ENCODE measurements at places on chromosomes 11 and 22.

DNA sequence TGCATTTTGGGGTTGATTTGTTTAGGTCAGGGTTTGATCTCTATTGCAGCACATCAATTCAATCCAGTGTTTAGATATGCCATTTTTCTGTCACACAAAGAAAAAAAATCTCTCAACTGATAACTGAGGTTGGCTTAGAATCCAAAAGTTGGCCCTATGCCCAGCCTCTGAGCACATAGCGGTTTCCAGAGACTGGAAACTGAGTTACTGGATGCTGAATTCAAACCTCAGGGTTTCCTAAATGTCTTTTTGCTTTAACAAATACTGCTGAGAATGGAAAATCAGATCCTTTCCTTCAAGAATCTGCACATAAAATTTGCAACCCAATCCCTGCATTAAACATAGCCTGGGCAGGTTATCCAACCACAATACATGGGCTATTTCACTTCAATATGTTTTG is 4.0 kb downstream of the P4HA3 start:
- DNase-seq: no peak

DNA sequence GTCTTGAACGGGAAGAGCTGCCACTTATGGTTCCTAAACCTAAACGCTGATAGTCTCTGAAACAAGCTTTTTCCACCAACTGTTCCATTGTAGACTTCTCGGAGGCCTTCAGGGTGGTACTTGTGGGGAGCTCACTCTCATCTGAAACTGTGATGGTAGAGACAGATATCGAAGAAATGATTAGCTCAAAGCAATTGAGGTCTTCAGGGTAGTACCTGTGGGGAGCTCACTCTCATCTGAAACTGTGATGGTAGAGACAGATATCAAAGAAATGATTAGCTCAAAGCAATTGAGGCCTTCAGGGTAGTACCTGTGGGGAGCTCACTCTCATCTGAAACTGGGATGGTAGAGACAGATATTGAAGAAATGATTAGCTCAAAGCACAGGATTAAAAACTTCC is 175.7 kb downstream of the SWAP70 start:
- DNase-seq: no peak

GRCh38 chr22:26770624-26771023 is 113.2 kb downstream of the MIAT start:
- no peak for DNase-seq

- no peak for DNase-seq
These were observed 1.1 kb upstream of the ABCG4 start for GRCh38 chr11:119147604-119148333.

GRCh38 chr22:44427611-44428470 is 70.2 kb downstream of the RTL6 start:
- DNase-seq: no peak

- no peak for DNase-seq
These were observed 215.7 kb downstream of the CSNK2A3 start for GRCh38 chr11:11137339-11137738.

DNA sequence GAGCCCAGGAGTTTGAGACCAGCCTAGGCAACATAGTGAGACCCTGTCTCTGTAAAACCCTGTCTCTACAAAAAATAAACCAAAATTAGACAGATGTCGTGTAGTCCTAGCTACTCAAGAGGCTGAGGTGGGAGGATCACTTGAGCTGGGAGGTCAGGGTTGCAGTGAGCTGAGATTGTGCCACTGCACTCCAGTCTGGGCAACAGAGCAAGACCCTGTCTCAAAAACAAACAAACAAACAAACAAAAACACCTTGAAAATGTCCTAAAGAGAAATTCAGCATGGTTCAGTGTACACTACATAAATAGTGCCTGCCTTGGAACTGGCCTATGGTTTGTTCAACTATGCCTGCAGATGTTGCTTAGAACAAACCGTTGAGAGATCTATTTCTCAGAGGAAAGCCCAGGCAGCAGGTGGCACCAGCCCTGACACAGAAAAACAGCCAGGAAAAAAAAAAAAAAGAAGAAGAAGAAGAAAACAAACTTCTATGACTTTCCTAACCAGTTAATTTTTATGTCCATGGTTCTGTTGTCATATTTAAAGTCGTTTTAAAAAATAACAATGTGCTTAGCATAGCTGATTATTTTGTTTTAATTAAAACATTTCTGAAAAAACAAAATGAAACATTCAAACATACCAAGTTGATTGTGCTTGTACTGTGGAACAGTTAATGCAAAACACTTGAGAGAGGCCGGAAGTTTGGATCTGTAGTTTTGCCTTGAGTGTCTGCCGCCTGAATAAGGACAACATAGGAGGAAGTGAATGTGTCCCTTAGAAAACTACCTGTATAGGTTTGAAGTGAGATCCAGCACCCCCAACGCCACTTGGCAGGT is 5.4 kb downstream of the KREMEN1 start:
- DNase-seq: no peak

DNA sequence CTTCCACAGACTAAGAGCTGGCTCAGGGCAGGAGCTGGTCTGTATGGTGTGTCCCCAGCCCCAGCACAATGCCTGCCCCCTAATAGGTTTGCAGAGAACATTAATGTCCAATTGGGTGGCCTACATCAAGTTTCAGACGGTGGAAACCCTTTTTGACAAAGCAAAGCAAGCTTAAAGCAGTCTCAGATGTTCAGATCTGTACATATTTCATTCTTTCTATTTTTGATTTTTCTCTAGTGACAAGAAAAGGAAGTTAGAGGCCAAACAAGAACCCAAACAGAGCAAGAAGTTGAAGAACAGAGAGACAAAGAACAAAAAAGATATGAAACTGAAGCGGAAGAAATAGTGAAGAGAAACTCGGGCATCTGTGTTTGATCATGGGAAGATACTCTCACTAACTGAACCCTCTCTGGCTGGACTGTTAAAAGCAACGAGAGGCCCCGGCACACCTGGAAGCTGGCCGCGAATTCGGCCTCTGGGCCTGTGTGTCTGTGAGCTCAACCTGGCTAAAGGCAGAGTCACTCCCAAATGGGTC is 40.5 kb downstream of the NAT10 start:
- no peak for DNase-seq

DNA sequence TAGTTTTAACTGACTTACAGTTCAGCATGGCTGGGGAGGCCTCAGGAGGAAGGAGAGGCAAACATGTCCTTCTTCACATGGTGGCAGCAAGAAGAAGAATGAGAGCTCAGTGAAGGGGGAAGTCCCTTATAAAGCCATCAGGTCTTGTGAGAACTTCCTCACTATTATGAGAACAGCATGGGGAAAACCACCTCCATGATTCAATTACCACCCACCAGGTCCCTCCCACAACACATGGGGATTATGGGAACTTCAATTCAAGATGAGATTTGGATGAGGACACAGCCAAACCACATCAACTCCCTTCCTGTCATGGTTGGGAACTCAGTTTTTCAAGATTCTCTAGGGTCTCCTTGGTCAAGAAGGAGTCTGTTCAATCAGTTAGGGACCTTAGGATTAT is 432.9 kb upstream of the CNTN5 start:
- DNase-seq: no peak

- no peak for DNase-seq
These were observed 1.1 kb downstream of the SYTL2 start for GRCh38 chr11:85809863-85810262.

- DNase-seq: no peak
These were observed 1.4 kb upstream of the DGAT2 start for GRCh38 chr11:75767228-75767572.

DNA sequence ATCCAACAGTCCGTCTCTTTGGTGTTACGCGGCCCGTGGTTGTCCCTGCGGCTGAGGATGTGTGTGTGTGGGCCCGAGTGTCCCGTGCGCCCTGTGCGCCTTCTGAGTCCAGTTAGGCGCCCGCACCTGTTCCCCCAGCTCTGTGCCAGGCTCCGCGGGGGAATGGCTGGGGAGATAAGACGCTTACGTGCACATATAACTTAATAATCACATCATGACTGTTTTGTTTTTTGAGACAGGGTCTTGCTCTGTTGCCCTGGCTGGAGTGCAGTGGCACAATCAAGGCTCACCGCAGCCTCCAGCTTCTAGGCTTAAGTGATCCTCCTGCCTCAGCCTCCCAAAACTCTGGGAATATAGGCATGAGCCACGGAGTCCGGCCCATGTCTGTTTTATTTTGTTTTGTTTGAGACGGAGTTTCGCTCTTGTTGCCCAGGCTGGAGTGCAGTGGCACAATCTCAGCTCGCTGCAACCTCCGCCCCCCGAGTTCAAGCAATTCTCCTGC is 817 bp downstream of the ARL2 start:
- no peak for DNase-seq

DNA sequence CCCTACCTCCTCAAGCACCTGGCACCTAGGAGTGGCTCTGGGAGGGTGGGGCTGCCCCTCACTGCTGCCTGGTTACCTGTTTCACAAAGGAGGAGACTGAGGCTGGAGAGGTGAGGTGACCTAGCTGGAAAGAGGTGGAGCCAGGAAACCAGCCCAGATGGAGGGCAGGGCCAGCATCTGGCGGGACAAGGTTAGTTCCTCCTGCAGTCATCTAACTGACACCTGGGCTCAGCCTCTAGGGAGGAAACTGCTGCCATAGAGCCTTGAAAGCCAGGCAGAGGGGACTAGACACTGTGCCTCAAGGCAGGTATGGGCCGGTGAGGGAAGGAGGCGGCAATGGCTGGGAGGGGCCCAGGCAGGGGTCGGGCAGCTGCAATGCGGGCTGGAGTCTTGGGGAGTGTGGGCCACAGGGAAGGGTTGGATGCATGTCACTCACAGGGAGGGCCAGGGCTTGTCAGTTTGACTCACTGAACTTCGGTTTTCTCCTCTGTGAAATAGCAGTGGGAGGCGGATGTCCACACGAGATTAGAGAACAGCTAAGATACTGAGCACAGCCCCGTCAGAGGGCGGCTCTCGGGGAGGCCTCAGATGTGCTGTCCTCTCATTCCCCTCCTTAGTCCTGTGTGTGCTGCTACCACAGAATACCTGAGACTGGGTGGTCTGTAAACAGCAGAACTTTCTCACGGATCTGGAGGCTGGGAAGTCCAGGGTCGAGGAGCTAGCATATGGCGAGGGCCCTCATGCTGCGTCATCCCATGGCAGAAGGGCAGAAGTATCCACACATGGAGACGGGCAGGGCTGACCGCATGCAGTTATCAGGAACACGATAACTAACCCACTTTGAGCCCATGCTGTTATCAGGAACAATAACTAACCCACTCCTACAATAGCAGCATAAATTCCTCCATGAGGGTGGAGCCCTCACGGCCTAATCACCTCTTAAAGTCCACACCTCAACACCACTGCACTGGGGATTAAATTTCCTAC is 16.1 kb downstream of the MGAT3 start:
- DNase-seq: no peak

DNA sequence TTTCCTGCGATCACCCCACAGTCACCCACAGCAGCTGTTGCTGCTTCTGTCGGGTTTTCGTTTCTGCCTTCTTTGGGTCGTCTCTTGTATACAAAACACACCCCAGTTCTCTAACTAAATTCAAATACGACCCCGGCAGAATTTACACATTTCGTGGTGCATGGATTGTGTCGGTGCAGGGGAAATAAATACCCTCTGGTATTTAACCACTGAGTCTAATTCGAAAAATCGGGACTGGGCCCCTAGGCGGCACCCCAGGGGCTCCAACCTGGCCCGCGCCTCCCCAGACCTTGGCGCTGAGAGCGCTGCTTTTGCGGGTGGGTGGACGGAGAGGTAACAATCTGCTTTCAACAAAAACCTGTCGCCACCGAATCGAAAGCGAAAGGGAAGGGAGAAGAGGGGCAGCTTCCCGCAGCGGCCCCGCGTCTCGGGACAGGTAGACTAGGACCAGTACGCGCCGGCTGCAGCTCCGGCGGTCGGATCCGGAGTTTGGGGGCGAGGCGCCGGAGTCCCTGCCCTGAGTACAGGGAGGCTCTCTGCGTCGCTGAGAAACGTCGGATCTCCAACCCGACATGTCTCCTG is 4.4 kb downstream of the ALX4 start:
- DNase-seq: no peak

- no peak for DNase-seq
These were observed 61.8 kb downstream of the SCUBE1 start for GRCh38 chr22:43281394-43281793.

DNA sequence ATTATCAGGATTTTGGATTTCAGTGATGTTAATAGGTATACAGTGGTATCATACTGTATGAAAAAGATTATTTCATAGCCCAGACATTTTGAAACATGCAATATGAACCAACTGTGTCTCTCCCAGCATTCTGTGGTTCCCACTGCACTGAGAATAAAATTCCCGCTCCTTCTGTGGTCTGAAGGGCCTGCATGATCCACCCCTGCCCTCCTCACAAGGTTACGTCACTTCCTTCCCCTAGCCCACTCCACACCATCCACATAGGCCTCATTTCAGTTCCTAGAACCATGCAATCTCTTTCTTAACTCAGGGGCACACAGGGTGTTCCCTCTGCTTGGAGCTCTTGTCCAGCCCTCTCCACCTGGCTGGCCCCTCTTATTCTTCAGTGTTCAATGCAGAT is 103.1 kb downstream of the TSPAN18 start:
- DNase-seq: no peak

DNA sequence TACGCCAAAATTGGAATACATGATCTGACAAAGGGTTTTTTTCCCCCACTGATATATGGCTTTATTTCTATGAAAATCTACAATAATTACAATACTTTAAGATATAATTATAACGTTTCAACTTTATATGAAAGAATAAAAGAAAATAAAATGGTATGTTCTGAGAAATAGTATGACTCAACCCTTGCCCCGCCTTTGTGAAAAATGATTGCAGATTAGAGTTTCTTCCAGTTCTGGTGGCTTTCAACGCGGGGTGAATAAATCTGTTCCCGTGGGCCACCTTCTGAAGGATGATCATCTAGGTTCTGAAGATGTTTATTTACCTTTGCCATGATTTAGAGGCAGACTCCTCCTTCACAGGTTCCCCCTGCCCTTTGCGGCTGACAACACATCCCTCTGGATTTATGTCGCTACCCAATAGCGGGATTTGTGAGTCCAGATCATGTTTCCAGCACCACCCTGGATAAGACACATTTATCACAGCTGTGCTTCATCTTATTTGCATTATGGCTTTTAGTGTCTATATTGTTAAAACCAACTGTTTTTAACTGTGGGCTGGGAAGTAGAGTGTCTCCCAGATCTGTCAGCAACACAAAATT is 607.0 kb upstream of the KIRREL3 start:
- no peak for DNase-seq

Data from NCI-H774 (cell line).